ENCODE measurements at places on chromosomes 7 and 10.

DNA sequence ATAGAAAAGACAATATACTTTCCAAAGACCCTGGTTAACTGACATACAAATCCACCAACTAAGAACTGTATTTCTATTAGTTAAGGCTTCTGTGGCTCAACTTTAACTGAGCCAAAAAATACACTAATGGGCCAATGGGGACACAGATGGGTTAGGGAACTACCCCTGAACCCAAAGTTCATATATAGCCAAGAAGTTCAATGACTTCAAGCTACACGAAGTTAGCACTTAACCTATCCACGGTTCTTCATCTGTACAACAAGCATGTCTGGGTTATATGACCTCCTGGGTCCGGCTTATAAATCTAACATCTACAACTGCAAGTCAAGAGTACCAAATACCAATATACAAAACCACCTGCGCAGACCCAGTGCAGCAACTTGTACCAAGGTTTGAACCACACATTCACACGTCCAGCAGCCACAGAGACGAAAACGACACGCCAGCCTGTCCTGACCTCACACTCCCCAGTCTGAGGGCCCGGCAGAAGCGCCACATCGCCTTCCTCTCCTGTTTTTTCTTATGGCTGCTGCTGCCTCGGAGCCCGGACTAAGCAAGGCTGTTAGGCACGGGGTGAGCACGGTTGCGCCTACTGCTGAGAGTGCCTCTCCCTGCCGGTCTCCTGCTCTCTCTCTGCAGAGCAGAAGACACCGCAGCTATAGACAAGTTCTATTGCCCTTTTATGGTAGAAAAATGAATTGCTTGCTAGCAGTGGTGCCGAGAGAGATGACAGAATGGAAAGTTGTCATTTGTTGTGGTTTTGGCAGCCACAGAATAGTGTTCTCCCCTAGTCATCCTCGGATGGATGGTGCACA lies 86.3 kb downstream of the RNF216 start:
- no peak for DNase-seq

- no peak for DNase-seq
These were observed 5.4 kb downstream of the ARHGAP21 start for GRCh38 chr10:24718031-24718855.

DNA sequence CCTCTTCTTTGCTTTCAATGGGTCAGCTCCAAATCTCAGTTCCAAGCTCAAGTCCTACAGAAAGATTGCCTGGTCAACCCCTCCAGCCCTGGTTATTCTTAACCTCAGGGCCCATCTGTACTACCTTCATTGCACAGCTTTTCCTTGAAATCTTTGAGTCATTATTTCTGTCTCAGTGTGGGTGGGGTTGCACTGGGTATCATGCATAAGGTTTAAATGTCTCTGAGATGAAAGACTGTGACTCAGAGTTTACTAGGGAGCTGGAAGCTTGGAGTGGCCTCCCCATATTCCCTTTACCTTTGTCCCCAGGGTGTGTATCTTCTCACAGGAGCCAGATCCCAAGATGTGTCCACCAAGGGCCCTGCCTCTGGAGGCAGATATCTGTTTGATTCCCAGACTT lies 3.3 kb upstream of the OR6V1 start:
- no peak for DNase-seq

GRCh38 chr7:20514364-20514763 lies 101.1 kb upstream of the ABCB5 start:
- peak; percentile 62 for DNase-seq

DNA sequence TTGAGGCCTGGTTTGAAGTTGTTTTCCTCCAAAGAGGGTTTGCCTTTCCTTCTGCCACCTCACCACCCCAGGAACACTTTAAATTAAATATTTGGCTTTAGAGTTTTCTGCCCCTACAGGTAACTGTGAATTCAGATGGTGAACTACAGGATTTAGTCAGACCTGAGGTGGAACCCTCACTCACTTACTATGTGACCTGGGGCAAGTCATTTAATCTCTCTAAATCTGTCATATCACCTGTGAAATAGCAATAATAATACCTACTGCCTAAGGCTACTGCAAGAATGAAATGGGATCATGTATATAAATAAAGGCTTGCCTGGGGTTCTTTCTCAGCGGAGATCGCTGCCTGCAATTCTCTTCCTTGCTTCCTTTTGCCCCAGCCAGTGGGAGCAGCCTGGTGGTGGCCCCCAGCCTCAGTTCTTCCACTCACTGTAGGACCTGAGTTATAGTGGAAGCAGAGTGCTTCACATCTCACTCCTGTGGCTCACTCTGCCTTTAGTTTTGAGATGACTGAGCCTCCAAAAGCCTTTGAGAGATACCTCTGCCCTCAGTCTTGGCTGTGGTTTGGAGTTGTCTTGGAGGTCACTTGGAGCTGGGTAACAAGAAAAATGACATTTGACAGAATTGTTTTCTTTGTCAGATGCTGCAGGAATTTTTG lies 6.1 kb upstream of the ANKRD2 start:
- no peak for DNase-seq

DNA sequence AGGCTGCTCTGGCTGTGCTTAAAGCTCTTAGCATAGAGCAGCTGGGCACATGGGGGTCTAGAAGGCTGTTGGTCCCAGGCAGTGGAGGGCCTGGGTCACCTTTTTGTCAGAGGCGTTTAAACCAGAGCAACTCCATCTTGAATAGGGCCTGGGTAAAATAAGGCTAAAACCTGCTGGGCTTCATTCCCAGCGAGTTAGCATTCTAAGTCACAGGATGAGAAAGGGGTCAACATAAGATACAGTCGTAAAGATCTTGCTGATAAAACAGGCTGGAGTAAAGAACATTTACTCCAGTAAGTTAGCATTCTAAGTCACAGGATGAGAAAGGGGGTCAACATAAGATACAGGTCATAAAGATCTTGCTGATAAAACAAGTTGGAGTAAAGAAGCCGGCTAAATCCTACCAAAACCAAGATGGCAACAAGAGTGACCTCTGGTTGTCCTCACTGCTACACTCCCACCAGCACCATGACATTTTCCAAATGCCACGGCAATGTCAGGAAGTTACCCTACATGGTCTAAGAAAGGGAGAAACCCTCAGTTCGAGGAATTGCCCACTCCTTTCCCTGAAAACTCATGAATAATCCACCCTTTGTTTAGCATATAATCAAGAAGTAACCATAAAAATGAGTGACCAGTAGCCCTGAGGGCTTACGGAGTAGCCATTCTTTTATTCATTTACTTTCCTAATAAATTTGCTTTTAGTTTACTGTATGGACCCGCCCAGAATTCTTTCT lies 96.8 kb upstream of the PCBD1 start:
- DNase-seq, result no peak

DNA sequence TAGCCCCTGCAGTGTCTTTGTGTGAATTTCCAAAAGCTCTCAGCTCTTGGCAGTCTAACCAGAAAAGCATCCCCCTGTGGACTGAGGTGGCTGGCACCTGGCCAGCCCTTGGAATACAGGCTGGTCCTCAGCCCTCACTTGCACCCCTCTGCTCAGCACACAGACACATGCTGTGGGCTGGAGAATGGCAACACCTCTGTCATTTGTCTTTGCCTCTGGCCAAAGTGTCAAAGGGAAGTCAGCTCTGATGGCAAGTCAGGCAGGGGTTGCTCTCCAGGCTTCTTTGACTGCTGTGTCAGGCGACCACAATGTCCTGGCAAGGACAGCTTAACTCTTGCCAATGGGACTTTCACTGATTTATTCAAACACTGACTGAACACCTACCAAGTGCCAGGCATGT lies 724.8 kb downstream of the INHBA start:
- no peak for DNase-seq

DNA sequence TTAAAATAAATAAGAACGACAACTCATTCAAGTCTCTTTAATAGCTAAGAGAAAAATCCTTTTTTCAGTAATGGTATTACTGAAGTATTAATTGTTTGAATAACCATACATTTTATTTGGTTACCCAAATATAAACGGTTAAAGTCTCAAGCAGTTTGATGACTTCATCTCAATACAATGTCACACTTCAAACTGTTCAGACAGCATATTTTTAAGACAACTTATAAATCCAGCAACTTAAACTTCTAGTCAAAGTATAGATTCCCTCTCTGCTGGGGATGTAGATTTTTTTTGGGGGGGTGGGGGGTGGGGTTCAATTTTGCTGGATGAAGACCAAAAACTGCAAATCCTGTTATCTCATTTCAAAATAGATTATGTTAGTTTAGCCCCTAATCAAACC lies 42.0 kb downstream of the GNA12 start:
- no peak for DNase-seq

DNA sequence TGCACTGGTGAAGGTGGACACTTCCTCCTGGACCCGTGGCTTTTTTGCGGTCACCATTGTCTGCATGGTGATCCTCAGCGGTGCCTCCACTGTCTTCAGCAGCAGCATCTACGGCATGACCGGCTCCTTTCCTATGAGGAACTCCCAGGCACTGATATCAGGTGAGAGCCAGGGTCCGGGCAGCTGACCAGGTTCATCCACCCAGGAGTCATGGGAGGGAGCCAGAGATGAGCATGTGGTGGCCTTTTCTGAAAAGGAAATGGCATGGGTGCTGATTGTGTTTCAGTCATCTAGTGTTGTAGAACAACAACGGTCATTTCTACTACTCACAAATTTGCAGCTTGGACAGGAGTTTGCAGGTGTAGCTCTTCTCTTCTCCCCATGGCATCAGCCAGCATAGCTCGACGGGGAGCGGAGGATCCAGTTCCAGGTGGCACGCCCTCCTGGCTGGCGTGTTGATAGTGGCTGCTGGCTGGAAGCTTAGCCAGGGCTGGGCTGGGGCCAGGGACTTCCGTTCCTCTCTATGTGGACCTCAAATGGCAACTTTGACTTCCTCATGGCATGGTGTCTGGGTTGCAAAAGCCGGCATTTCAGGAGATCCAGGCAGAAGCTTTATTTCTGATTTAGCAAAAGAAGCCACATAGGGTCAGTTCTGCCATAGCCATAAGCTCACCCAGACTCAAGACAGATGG lies 32.7 kb downstream of the SLC29A3 start:
- DNase-seq, result no peak

DNA sequence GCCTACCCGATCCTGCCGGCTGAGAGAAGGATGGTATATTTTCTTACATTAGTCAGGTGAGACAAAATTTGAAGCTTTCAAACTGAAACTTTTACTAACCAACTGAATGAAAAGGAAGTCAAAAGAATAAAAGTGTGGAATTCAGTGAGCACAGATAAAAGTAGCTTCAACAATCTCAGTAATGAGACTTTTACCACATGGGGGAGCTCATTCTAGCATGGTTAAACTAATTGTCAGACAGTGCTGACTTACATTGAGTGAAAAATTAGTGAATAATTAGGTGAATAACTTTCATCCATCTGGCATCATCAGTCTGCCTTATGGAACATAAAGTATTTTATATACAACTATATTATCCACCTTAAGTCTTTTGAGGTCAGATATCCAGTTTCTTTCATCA lies 8.4 kb downstream of the FAM237B start:
- DNase-seq, result no peak

DNA sequence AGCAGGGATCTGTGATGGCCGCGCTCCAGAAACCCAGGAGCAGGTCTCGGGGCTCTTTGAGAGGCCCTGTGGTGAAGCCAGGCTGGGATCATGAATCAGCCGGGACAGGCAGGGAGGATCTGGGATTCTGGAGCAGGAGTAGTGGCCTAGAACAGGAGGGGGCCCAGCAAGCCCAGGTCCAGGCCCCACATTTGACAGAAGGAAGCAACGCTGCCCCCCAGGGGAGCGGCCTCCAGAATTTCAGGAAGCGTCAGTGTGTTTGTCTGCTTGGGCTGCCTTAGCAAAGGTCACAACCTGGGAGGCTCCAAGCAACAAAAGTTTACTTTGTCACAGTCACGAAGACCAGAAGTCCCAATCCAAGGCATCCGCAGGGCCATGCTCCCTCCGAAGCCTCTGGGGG lies 36.8 kb downstream of the CLRN3 start:
- no peak for DNase-seq

GRCh38 chr7:126689037-126689436 lies 563.7 kb downstream of the GRM8 start:
- no peak for DNase-seq

DNA sequence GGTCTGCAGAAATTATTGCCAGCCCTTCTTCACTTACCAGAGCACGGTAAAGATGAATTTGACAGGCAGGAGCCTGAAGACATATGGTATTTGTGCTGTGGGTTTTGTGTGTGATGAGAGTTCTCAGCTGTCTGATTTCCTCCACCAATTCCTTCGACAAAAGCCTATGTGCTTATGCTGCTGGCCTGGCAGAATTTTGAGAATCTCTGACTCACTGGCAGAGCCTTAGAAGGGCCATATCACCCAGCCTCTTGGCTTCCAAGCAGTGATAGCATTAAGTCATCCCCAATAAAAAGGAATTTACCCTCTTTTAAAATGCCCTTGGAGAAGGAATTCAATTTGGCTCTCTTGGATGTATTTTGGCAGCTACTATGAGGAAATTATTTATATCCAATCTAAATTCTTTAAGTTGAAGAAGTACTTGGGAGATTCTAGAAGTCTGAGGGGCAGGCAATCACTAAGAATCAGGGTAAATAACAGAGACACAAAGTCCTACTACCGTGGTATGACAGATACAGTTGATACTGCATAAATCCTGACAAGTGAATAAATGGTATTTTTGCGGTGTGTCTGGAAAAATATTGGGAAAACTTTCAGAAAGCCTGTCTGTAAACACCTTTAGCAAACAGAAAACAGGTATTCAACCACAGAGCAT lies 68.6 kb upstream of the EFCAB10 start:
- no peak for DNase-seq

- DNase-seq, result no peak
These were observed 103.5 kb upstream of the FAM3C start for GRCh38 chr7:121499624-121500023.

DNA sequence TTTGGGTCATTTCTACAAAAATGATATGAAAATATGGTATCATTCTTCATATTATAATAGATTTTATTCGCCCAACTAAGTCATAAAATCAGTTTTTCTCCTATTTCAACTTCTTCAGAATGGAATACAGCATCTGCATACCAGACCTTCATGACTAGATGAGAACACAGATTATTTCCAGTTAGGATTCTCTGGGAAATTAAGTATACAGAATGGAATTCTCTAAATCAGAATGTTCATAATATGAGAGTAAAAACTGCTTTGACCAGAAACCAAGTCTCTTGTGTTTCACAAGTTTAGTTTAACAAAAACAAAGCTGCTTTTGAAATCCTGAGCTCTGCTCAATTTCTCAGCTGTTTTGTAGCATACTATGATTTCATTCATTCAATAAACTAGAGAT lies 160.3 kb upstream of the SEMA3A start:
- DNase-seq, result no peak

DNA sequence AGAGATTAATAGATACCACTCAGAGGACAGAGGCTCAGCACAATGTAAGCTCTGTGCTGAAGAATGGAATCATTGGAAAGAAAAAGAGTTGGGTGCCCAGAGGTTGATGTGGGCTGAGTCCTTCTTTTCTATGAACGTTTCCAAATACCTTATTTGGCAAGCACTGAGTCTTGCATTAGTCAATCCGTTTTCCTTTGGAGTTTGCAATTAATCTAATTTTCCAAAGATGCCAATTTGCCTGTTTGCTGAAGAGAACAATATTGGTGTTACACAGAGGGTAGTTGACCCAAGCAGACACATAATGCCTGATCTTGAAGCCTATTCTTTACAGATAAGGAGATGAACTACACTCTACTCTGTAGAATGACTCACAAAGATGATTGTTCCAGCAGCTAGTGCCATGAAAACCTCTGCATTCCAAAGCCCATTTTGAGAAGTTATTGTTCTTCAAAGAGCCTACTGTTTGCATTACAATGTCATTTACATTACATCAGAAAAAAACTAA lies 55.4 kb upstream of the MET start:
- DNase-seq, result no peak

All from NCI-H2171 (cell line).